ENCODE measurements at places on chromosomes 3 and 15.

DNA sequence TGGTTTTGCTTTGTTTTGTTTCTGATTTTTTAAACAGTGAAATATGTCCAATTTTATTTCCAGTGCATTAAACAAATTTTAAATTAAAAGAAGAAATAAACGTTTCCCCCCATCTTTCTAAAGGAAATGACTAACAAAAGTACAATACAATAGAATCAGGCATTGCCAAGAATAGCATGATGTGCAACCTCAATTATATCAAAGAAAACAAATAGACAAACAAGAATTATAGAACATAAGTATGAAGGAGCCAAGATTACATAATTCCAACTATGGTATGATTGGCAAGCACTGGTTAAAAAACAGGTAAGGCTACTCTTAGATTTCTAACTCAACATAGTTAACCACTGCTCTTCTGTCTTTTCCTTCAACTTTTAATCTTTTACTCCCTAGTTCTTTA lies 26.4 kb downstream of the TIGIT start:
- no peak for DNase-seq

DNA sequence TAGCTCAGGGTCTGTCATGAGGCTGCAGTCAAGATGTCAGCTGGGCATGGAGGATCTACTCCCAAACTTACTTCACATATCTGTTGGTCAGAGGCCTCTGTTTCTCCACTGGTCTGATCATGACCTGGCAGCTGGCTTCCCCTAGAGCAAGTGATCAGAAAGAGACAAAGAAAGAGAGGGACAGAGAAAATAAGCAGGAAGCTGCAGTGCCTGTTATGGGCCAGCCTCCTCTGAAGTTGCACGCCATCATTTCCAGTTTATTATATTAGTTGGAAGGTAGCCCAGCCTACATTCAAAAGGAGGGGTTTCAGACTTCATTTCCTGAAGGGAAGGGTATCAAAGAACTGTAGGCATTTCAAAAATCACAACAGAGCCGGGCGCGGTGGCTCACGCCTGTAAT lies 5.0 kb upstream of the RPP25 start:
- DNase-seq, result no peak

- no peak for DNase-seq
Observed at GRCh38 chr3:53194210-53195065, 33.4 kb downstream of the PRKCD start.

GRCh38 chr3:178072391-178073305 lies 463.6 kb upstream of the KCNMB2 start:
- no peak for DNase-seq

GRCh38 chr3:83193526-83193925 lies 1432.1 kb upstream of the GBE1 start:
- no peak for DNase-seq

DNA sequence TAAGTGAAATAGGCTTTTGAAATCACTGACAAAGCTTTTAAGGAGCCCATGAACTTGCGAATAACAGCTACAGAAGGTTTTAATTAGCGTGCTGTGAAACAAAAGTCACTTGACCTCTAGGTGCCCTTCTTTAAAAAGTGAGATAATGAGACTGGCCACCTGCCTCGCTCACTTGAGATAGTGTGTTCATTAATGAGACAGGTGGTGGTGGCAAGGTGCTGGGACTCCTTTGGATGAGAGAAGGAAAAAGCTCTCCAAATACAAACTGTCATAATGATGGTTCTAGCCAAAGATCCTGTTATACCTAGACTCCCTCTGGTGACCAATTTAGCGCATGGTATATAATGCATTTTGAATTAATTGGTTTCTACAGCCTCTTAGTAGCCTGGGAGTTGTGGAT lies 22.7 kb upstream of the IREB2 start:
- DNase-seq, result no peak

DNA sequence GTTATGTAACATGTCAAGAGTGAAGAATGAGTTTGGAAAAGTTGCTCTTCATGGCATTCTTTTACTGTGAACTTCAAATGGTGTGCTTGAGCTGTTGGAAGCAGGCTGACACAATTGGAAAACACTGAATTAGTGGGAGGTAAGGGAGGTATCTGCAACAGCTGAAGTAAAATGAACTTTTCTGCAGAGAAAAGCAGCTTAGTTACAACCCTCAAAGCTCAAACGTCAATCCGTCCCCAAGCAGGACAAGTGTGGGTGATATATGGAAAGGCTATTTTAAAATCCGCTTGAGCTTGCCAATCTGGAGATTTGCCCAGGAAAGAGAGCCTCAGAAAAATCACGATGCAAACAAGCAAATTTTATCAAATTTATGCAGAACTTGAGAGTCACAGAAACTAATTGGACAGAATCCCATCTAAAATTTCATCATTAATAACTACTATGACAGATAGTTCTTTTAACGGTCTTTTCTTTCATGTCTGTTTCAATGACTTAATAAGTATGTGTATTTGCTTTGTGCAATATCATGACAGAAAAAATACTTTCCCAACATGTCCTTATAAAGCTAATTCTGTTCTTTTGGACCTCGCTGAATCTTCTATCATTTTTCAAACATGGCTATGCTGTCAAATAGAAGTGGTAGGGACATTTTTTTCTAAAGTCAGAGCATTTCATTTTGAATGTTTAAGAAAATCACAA lies 266.6 kb upstream of the SLITRK3 start:
- DNase-seq, result no peak

- no peak for DNase-seq
Observed at GRCh38 chr3:31421314-31422048, 111.2 kb upstream of the STT3B start.

DNA sequence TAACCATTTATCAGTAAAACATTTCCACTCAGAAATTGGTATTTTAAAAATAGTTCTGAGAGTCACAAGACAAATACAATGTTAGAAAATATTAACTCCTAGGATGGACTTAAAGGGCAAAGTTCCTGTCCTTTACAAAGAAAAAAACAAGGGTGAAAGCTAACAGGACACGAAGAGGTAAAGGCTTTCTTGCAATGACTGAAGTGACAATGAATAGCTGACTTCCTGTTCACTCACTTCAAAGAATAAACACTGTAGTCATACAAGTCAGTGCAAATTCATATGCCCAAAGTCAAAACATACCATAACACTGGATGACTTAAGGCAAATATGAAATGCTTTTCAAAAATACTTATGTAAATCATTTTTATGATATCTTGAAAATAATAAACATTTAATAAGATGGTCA lies 1389.8 kb upstream of the ALCAM start:
- DNase-seq, result no peak
